MV-4-11 (cell line): ENCODE measurements at places on chromosomes 1 and 21.

GRCh38 chr1:206829875-206830274, 35.5 kb upstream of the IL20 start:
- DNase-seq, result peak; percentile 88

DNA sequence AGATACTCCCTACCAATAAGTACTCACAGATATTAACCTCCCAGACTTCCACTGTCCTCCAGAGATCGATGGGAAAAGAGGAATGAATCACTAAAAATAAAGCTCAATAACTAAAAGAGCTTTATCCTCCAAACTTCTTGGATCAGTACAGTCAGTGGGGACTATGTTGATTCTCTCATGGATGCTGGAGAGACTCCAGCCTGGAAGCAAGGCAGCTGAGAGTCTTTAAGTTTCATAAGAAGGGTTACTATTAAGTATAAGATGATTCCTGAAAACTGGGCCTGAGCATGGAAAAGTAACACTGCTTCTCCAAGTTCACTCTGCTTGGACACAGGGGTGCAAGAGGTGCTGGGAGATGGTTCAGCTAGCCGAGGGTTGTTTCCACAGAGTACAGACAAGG, 6.2 kb upstream of the DDR2 start:
- DNase-seq, result no peak

DNA sequence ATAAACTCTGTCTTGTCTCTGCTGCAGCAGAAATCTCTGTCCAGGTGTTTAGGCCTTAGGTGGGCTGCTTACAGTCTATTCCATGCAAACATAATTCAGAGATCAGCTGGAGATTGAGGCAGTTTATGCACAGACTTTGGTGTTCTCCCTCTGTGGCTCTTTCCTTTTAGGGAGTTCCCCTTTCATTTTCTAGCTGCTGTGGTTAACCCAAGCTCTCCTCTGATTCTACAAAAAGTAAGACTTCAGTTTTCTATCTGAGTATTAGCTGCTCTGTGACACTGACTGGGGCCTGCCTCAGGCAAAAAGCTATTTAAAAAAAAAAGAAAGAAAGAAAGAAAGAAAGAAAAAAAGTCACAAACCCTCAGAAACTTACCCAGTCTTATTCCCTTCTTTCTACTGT, 211.1 kb downstream of the CAMTA1 start:
- DNase-seq, result peak; percentile 87

GRCh38 chr21:45439161-45439872, 34.4 kb downstream of the COL18A1 start:
- peak; percentile 90 for DNase-seq

GRCh38 chr1:156525856-156526489, 25.4 kb upstream of the MEF2D start:
- no peak for DNase-seq
